ENCODE measurements at places on chromosomes 12 and 14. TPM values are rescaled to one million over a fixed set of nuclear protein-coding genes. Genes with fewer than 3 reads are reported as not detected.

ACTR6 gene
- 13.5 TPM for total RNA-seq

GZMB gene
- total RNA-seq: not detected

EXOC5 gene
- 57.5 TPM for total RNA-seq

FSCB gene
- not detected for total RNA-seq

DLGAP5 gene
- total RNA-seq: 56.8 TPM

TSFM gene
- total RNA-seq: 25.4 TPM

BCL2L14 gene
- total RNA-seq: not detected

SLC35F4 gene
- total RNA-seq: not detected

CLEC2A gene
- not detected for total RNA-seq

DHRS4L2 gene
- total RNA-seq: 24.7 TPM

P2RX7 gene
- total RNA-seq: 3.6 TPM

KRT72 gene
- total RNA-seq: not detected

MYH6 gene
- 0.05 TPM for total RNA-seq

SCN8A gene
- total RNA-seq: 1.1 TPM

SOCS2 gene
- 150 TPM for total RNA-seq

NAV3 gene
- 15.5 TPM for total RNA-seq

NTN4 gene
- total RNA-seq: 229 TPM

SDSL gene
- total RNA-seq: 6.3 TPM

HOXC5 gene
- total RNA-seq: not detected

CAPZA3 gene
- total RNA-seq: not detected

COX8C gene
- not detected for total RNA-seq

TSPAN11 gene
- total RNA-seq: 3.6 TPM

IRAK3 gene
- total RNA-seq: 5.1 TPM

KRT74 gene
- not detected for total RNA-seq

FBXO34 gene
- 12.0 TPM for total RNA-seq

CIROP gene
- not detected for total RNA-seq

SEC23A gene
- total RNA-seq: 115 TPM

LMNTD1 gene
- total RNA-seq: 0.07 TPM

BMP4 gene
- total RNA-seq: 95.3 TPM

PIGH gene
- total RNA-seq: 10.3 TPM

KSR2 gene
- total RNA-seq: 0.47 TPM

RNF212B gene
- not detected for total RNA-seq

NEUROD4 gene
- total RNA-seq: not detected

SMCO2 gene
- not detected for total RNA-seq

SLC10A1 gene
- total RNA-seq: not detected

SMIM41 gene
- total RNA-seq: not detected

PMCH gene
- not detected for total RNA-seq

KRT1 gene
- not detected for total RNA-seq

STXBP6 gene
- total RNA-seq: not detected

KCNC2 gene
- not detected for total RNA-seq

PLEKHD1 gene
- total RNA-seq: not detected

CIDEB gene
- total RNA-seq: 14.5 TPM

GARIN6 gene
- total RNA-seq: not detected

CISTR gene
- not detected for total RNA-seq

OASL gene
- total RNA-seq: 7.7 TPM

KRT77 gene
- total RNA-seq: not detected

MYO1H gene
- not detected for total RNA-seq

INHBC gene
- not detected for total RNA-seq

SLCO1B1 gene
- total RNA-seq: not detected

COL2A1 gene
- total RNA-seq: not detected

FOXN4 gene
- total RNA-seq: not detected

ZNF26 gene
- 3.9 TPM for total RNA-seq
